ENCODE measurements at places on chromosomes 16 and 17.

DNA sequence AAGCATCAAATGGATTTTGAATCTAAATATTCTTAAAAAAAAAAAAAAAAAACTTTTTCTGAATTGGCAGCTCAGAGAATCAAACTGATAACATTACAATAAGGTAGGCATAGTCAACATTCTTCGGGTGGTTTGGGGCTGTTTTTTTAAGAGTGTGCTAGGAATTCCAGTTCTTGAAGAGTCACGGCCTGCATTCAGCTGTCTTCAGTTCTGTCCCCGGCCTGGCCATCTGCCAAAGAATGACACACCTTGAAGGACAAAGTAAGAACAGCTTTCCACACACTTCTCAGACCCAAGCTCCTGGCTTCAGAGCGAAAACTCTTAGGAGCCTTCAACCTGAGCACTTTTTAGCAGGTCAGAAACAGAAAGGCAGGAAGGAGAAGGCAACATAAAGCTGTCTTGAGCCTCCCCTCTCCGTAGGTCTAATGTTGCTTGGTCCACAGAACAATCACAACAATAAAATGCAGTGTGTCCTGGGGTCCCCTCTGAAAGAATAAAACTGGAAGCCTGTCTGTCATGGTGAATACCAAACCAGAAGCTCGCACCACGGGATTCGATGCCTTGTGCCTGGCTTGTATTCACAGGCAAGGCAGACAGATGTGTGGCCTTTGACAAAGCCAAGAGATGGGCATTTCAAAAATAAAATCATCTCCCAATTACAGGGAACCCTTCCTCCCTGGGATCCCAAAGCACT lies 524.4 kb upstream of the ZFHX3 start:
- no peak for DNase-seq

GRCh38 chr16:539901-540530 lies 12.5 kb downstream of the CAPN15 start:
- DNase-seq, result no peak

DNA sequence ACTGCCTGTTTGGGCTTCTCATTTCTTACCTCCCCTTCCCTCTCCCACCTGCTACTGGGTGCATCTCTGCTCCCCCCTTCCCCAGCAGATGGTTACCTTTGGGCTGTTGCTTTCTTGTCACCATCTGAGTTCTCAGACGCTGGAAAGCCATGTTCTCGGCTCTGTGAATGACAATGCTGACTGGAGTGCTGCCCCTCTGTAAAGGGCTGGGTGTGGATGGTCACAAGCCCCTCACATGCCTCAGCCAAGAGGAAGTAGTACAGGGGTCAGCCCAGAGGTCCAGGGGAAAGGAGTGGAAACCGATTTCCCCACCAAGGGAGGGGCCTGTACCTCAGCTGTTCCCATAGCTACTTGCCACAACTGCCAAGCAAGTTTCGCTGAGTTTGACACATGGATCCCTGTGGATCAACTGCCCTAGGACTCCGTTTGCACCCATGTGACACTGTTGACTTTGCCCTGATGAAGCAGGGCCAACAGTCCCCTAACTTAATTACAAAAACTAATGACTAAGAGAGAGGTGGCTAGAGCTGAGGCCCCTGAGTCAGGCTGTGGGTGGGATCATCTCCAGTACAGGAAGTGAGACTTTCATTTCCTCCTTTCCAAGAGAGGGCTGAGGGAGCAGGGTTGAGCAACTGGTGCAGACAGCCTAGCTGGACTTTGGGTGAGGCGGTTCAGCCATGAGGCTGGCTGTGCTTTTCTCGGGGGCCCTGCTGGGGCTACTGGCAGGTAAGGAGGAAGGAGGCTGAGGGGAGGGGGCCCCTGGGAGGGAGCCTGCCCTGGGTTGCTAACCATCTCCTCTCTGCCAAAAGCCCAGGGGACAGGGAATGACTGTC lies at the start of gene CD68:
TSS of gene CD68 (plus strand) at position 638 of the 833 bp plus-strand sequence. CDS start at position 678, 40 bp downstream.
- peak; percentile 78 for DNase-seq

GRCh38 chr17:1736348-1737281 lies 6.1 kb upstream of the SERPINF2 start:
- peak; percentile 63 for DNase-seq

DNA sequence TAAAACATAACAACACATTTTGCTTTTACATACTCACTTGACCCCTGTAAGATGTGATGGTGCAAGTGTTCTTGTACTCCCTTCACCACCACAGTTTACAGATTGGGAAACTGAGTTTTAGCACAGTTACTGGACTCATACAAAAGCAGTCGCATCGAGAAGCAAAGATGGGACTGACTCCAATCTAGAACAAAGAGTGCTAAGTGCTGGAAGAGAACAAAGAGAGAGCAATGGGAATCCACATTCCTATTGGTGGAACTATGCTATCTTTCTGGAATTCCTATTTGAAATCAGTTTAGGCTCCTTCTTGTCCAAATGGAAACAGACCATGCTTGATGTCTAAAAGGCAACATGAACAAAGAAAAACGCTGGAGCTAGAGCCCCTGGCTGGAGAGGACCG lies 9.1 kb downstream of the TOM1L2 start:
- no peak for DNase-seq

DNA sequence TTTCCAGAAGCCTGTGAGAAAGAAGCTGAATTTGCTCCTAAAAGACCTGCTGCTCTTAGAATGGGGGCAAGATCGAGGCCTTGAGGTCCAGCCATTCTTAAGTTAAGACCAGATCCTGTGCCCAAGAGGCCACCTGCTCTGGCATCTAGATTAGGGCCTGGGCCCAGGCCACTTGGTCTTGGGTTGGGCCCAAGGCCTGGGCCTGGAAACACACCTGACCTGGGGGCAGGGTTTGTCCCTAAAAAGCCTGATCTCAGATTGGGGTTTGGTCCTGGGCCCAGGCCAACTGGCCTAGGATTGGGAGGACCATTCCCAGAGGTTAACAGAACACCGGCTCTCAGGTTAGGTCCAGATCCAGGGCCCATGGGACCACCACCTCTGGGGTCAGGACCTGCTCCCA lies 12.9 kb downstream of the CHTF8 start:
- DNase-seq, result no peak

DNA sequence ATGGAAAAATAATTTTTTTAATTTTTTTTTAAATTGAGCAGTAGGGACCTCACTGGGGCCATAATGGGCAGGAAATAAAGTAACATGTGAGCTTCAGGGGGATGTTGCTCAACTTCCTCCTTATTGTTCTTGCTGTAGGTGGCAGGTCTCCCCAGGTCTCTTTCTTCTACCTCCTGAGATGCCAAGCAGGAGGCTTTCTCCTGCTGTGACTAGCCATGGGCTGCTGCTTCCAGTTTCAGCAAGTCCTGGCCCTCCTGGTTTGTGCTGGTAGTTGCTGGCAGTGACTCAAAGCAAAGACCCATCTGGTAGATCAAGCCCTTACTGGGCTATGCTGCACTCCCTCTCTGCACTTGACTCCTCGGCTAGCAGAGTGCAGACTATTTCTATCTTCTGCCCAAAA lies 2.3 kb downstream of the DPEP2NB start:
- DNase-seq, result no peak

GRCh38 chr16:53159781-53160436 lies 105.1 kb downstream of the CHD9 start:
- no peak for DNase-seq

DNA sequence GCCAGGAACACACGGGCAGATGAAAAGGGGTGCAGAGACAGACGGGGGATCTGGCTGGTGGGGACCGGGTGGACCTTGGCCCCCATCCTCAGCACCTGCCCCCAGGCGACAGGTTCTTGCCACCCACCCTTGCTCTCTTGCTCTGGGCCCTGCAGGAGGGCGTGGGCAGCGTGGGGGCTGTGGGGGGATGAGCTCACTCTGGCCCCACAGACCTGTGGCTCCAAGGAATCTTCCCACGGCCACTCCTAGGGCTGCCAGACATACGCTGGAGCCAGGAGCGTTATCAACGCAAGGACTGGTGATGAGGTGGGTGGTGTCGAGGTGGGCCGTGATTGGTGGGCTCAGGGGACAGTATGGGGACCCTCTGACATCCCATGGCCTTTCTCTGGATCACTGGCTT lies 6.3 kb downstream of the CTRB1 start:
- no peak for DNase-seq

DNA sequence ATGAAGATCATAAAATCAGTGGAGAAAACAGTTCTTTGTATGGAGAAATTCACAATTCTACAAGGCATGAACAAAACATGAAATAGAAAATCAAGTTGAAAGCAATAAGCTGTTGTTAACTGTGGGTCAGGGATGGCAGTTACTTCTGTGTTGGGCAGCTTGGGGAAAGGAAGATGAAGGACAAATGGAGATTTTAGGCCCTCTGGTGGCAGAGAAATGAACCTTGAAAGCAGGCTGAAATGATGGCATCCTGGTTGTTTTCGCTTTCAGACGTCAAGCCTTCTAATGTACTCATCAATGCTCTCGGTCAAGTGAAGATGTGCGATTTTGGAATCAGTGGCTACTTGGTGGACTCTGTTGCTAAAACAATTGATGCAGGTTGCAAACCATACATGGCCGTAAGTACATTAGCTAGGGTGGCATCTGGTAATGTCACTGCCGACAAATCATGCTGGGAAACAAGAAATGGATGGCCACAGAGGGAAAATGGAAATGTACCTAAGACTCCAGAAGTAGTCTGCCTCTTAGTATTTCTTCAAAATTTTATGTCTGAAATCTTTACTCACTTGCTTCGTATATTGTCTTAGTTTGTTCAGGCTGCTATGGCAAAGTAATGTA lies 108.9 kb downstream of the MAP2K6 start:
- DNase-seq, result no peak

DNA sequence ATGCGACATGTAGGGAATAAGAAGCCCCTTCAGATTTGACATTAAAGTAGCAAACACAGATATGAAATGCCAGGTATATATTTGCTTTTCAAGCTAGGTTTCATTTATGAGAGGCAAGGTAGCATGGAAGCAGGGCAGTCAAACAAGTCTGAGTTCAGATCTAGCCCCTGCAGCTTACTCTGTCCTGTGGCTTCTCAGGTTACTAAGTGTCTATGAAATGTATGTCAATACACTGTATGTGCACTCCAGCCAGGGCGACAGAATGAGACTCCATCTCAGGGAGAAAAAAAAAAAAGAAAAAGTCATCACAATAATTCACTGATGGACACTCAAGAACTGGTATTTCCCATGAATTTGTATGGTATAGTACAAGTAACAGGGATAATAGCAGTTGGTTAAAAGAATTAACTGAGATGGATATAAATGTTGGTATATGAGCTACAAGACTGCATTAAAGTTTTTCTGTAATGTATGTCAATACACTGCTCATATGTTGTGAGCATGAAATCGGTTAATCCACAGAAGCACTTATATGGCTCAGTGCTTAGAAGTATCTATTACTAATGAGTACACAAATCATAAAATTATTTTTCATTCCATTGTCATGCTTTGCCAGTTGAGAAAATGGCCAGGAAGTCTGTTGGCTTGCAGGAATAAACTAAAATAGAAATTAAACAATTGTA lies 2.9 kb upstream of the WSB1 start:
- no peak for DNase-seq

GRCh38 chr17:7763919-7764318 lies 46.4 kb downstream of the DNAH2 start:
- no peak for DNase-seq

GRCh38 chr16:88810912-88811768 lies 588 bp downstream of the APRT start:
- peak; percentile 73 for DNase-seq

DNA sequence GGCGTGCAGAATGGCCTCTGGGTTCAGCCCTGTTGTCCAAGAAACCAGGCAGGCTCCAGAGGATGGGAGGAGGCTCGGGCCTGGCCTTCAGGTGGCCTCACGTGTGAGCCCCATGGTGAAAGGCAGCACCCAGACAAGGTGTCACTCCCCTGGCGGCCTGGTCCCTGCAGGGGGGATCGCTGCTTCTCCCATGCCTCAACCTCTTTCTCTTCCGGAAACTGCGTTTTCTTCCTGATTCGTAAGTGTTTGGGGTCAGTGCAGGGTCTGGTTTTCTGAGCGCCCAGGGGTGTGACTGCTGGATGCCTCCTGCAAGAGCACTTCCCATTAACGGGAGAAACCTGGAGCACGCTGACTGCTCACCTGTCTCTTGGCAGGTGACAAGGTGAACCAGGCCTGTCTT lies 70.0 kb upstream of the CIBAR2 start:
- DNase-seq, result no peak

GRCh38 chr17:47801906-47802305 lies 19.7 kb downstream of the OSBPL7 start:
- no peak for DNase-seq

GRCh38 chr17:50177476-50177875 lies 11.7 kb downstream of the SGCA start:
- no peak for DNase-seq

- peak; percentile 20 for DNase-seq
Measured at GRCh38 chr16:28846933-28847273, 755 bp upstream of the TUFM start.

- no peak for DNase-seq
Measured at GRCh38 chr16:57390636-57391295, 13.8 kb upstream of the CCL17 start.

DNA sequence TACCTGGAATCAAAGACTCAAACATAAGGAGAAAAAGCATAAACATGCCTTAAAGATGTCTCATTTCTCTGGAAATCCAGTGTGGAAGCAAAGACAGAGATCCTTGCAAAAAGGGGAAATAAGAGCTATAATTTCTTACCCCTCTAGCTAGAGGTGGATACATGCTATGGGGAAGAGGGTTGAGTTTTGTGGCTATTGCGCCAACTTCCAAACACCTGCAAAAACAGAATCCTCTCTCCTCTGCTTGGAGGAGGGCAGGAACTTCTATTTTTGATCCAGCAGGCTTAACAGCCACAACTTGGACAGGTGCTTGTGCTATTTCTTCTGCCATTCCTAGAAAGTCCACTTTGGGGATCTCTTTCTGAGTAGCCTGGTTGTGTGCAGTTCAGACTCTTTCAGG lies 21.5 kb upstream of the NUDT7 start:
- no peak for DNase-seq

GRCh38 chr17:17073581-17074403 lies 31.5 kb downstream of the MPRIP start:
- no peak for DNase-seq

DNA sequence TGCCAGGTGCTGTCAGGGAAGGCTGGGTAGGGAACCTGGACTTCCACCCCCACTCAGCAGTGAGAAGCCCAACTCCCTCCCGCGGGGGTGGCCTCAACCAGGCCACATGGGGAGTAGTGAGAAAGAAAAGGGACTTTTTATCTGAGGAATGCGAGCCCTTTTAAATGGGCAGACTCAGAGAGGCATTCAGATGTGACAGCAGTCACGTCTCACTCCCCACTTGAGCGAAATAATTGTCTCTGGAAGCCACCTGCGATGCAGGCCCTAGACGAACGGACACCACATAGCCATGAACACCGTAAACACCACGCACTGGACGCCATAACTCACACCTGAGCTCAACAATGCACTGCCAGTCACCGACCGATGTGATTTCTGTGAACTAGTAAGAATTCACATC lies 11.9 kb upstream of the CD300E start:
- no peak for DNase-seq

- no peak for DNase-seq
Measured at GRCh38 chr16:35562471-35562870, 2103.1 kb downstream of the TP53TG3F start.

Data from activated naive CD8-positive, alpha-beta T cell treated with anti-CD3 and anti-CD28 coated beads, Interleukin-2, amount 50 U/mL, for 24 hours (primary cell).